ENCODE measurements at places on chromosomes 1 and 21.

DNA sequence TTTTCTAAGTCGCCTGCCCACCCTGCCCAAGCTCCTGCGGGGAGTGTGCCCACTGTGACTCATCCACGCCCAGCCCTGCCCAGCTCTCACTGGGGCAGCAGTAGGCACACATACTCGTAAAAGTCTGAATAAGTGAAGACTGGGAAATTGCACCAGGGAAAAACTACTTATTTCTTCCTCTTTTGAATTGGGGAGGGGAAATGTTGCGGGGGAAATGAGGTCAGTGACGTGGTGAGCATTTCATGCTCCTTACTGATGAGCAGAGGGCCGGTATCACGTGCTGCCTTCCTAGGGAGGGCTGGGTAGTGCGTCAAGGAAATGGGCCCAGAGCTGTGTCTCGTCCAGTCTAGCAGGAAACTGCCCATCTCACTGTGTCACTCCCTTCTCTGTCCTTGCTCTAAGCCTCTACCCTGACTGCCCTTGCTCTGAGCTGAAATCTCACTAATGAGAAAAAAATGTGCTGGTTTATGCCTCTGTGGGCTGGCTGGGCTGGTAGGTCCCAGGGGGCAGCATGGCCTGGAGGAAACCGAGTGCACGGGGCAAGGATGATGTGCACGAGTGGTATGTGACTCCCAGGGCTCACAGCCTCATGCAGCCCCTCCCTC is 13.5 kb upstream of the TNFRSF1B start:
- DNase-seq: peak; percentile 97

- no peak for DNase-seq
These were observed 749 bp upstream of the LRIG2 start for GRCh38 chr1:113072141-113072756.

DNA sequence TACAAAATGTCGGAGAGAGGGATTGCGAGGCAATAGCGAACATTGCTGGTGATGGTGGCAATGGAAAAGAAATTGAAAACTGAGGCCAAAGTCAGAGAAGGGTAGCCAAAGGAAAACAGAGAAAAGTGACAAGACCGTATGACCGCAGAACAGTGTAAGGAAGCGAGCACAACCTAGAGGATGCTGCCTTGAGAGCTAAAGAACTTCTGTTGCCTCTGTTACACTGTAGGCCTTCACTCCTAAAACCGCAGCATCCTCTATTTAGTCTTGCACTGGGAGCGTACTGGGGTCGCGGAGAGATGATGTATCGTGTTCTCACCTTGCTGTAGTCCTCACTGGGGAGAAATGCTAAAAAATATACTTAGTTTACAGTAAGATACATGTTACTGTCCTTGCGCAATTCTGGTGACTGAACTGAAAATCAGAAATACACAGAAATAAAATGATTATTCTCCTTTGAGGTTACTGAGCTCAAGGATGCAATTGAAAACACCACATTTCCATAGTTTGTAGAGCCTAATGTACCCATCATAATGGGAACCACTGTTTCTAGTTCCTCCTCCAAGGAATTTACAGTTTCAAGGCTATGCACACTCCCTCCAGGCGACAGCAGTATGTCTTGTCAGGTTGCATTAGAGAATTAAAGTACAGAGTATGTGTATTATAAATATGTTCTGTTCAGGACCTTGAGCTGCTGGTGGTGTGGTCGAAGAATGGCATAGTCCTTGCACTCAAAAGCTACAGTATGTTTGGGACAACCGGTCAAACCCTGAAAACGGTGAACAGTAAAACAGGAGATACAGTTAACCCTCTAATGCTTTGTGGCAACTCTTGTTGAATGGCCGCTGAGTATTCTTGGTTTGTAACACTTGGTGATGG is 1.3 kb downstream of the NEK7 start:
- peak; percentile 49 for DNase-seq

DNA sequence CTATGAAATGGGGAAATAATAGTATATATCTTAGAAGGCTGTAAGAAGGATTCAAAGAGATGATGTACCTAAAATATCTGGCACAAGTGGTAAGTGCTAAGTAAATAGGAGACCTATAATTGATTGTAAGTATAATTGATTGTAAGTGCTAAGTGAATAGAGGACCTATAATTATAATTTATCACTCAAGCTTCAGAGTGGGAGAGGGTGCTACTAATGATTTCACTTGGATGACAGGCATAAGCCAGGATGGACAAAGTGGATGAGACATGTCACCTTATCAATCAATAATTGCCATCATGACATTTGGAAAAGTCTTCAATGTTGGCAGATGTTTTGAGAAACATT is 11.2 kb downstream of the RCAN1 start:
- no peak for DNase-seq

DNA sequence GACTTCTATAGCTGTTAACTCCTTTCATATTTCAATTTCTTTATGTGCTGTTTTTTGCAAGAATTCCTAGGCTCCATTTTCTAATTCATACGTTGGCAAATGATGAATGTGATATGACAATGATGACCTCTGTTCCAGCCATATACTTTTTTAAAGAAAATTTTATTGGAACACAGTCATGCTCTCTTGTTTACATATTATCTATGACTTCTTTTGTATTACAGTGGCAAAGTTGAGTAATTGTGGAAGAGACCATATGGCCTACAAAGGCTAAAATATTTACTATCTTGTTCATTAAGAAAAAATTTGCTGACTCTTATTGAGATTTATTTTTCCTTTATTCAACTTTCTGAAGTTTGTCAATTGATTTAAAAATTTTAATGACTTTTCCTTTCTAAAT is 7.1 kb downstream of the IFI44L start:
- DNase-seq: peak; percentile 68

- DNase-seq: no peak
These were observed 1.3 kb downstream of the PRAMEF12 start for GRCh38 chr1:12774801-12775345.

- peak; percentile 57 for DNase-seq
These were observed 29.1 kb downstream of the STPG1 start for GRCh38 chr1:24384251-24385090.

DNA sequence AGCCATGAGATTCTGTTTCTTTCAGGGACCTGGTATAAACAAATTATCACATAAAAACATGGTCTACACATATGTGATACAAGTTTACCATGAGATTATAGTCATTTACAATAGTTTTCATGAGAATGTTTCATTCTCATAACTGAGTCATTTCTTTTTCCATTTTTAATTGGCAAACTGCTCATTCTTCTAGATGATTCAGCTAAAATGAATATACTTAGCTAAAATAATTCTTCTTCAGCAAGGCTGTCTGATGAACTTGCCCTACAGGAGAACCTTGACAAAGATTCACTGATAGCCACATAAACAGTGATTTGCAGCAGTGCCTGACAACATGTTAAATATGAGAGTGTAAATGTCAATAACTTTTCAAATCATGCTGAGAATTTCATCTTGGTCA is 253.2 kb downstream of the FMN2 start:
- peak; percentile 43 for DNase-seq

- no peak for DNase-seq
These were observed 91.9 kb upstream of the CACNA1E start for GRCh38 chr1:181391301-181391900.

GRCh38 chr1:12525311-12526181 is 92.5 kb downstream of the DHRS3 start:
- DNase-seq: no peak

GRCh38 chr1:211196880-211197279 is 62.3 kb upstream of the RCOR3 start:
- no peak for DNase-seq

GRCh38 chr1:9595156-9595967 is 6.7 kb downstream of the TMEM201 start:
- no peak for DNase-seq

DNA sequence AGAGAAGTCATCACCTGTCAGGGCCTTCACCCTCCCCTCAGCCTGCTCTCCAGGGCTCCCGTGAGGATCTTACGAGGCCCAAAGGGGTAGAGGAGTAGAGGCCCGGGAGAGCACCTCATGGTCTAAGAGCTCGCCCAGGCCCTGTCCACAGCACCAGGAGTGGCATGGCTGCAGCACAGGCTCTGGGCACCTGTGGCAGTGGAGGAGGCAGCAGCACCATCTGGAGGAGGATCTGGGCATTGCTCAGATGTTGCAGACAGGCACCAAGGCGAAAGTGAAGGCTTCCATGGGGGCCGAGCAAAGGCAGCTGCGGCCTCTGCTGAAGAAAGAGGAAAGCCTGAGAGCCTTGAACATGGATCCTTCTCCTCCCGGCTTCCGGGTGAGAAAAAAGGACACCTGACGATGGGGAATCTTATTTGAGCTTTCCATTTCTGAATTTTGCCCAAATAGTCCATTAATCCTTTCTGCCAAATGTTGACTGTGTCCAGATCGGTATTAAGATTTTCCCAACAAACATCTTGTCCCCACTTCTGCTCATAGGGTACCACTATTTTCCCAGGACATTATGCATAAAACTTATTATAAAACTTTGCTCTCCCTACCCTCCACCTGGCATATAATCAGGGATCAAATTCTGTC is 604.7 kb downstream of the PTPRC start:
- DNase-seq: peak; percentile 56

DNA sequence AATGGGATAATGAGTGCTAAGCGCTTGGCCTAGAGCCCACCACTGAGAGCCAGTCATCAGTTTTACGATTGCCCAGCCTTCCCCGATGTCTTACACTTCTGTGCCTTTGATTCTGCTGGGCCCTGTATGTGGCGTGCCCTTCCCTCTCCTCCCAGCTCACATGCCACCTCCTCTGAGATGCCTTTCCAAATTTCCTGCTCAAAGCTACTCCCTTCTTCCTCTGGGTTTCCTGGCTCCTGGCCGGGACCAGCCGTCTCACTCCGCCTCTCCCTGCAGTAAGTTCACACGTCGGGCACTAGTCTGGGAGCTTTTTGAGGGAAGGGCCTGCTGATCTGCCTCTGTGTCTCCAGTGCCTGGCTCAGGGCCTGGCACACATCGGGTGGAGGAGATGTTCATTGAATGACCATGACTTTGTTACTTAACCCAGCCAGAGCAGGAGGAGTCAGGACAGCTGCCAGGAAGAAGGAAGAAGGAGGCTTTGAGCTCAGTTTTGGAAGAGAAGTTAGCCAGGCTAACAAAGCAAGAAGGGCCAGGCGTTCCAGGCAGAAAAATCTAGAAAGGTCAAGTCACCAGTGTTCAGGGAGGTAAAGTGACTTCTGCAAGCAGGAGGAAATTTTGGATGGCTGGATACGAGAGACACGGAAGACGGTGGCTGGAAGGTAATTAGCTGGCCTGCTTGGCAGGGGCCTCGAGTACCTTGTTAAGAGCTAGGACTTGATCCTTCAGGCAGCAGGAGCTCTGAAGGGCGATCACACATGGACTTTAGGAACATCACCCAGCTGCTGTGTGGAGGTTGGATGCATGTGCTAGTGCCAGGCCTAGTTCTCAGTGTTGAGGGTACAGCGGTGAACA is 63.6 kb downstream of the EPHB2 start:
- DNase-seq: peak; percentile 11

GRCh38 chr21:37208056-37208721 is 58.9 kb downstream of the VPS26C start:
- DNase-seq: no peak

DNA sequence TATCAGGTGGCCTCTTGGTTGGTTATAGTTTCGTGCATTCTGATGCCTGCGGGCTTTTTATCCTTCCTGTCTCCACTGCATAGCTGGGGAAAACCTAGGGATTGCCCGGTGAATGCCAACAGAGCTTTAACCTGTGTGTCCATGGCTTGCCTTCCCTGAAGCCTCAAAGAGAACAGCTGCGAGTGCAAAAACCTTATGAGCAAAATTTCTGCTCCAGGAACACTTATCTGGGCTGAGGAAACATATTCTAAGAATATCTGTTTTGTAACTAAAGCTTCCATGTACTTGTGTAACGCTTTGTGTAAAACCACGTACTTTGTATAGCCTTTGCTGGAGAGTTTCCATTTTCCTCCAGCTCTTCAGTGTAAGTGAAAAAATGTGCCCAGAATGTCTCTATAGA is 7.2 kb downstream of the CNST start:
- DNase-seq: no peak

GRCh38 chr1:232635778-232636356 is 5.9 kb upstream of the SIPA1L2 start:
- DNase-seq: peak; percentile 50

- DNase-seq: no peak
These were observed 580 bp downstream of the DVL1 start for GRCh38 chr1:1348420-1349255.

GRCh38 chr1:3021233-3021671 is at the start of gene ACTRT2:
TSS of gene ACTRT2 (plus strand) at chr1:3021467. CDS start at chr1:3021687, 220 bp downstream.
- DNase-seq: no peak

- peak; percentile 83 for DNase-seq
These were observed 98.0 kb upstream of the BCAR3 start for GRCh38 chr1:93779540-93780165.

- peak; percentile 25 for DNase-seq
These were observed 2.3 kb downstream of the LYPLA2 start for GRCh38 chr1:23793018-23793781.

DNA sequence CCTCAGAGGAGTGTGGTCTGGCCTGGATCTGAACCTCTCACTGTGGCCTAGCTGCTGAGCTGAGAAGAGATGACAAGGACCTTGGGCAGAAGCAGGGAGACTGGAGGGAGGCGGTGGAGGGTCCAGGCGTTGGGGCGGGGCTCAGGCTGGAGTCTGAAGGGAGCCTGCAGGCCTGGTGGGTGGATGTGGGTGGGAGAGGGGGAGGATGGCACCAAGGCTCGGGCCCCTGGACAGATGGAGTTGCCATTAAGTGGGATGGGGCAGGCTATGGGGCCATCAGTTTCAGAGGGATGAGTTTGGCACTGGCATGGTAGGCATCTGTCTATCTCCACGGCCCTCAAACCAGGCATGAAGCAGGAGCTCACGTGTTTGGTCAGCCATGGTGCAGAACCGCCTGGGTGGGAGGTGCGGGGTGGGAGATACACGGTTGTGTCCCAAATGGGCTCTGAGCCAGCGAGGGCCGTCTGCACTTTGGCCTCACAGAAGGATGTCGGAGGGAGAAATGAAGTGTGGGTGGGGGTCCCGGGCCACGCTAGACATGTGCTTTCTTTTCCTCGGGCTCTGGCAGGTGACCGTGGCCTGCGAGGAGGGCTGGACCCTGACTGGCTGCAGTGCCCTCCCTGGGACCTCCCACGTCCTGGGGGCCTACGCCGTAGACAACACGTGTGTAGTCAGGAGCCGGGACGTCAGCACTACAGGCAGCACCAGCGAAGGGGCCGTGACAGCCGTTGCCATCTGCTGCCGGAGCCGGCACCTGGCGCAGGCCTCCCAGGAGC is 23.6 kb downstream of the PCSK9 start:
- no peak for DNase-seq

GRCh38 chr1:225872075-225872430 is 10.1 kb downstream of the TMEM63A start:
- no peak for DNase-seq

DNA sequence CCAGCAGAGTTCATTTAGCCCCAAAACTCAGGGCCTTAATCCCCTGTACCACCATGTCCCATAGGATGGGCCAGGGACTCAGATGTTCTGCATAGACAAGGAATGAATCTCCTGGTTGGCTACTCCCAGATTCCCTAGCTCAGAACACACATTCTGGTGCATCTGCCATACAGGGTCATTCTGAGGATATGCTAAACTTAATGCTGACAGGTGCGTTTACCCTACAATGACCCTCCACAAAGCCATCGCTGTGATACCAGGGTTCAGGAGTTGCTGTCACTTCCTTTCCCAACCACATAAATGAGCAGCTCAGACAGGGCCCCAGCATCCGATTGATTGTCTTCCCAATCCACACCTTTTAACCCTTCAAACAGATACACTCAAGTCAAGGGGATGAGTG is 32.0 kb upstream of the HHAT start:
- no peak for DNase-seq

- DNase-seq: no peak
These were observed 1.7 kb downstream of the SERTAD4 start for GRCh38 chr1:210234329-210234757.

Data from EL (cell line).